ENCODE measurements at places on chromosomes 7 and 10.

DNA sequence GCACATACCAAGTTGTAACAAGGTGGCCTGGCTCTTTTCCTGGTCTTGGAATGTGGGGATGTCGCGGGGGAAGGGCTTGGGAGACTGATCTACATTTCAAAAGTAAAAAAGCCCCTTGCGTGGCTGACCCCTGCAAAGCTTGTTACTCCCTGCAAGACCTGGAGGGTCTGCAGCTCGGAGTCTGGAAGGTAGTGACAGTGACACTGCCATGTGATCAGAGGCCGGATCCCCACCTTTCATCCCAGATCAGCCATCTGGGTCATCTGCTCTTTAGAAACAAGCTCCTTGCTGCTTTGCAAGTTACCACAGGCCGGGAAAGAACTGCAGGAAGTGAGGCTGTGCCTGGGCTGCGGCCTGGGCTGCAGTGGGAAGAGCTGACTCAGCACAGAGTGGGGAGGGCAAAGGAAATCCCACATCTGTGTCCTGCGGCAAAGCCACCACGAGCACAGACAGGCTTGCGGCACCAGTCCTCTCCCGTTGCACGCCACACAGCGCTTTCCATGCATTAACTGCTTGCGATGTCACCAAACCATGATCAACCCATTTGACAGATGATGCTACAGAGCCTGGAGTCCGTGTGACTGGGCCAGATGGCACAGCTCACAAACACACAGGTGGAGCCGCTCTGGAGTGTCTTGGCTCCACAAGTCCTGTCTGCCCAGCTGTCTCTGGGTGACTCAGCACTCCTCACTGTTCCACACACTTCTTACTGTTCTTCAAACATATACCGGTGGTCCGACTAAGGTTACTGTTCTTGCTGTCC is 97.7 kb downstream of the SH3PXD2A start:
- DNase-seq, result no peak

- DNase-seq, result no peak
Observed at GRCh38 chr10:50390302-50390701, 139.0 kb upstream of the ASAH2 start.

GRCh38 chr7:65962033-65962432 is 20.0 kb downstream of the GUSB start:
- DNase-seq, result no peak

DNA sequence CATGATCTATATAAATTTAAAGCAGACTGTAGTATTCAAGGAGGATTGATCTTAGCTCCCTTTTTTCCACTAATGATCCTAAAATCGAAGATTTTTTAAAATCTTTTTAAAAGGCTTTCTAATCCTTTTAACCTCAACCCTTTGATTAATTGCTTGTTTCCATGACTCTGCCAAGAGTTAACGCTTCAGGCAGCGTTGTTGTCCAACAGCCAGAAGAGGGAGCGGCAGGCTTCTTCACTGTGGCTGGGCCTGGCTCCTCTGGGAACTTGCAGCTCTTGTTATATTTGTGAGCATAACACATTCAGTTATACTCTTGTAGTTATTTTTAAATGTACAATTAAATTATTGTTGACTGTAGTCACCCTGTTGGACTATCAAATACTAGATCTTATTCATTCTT is 26.3 kb downstream of the CRCP start:
- peak; percentile 3 for DNase-seq

DNA sequence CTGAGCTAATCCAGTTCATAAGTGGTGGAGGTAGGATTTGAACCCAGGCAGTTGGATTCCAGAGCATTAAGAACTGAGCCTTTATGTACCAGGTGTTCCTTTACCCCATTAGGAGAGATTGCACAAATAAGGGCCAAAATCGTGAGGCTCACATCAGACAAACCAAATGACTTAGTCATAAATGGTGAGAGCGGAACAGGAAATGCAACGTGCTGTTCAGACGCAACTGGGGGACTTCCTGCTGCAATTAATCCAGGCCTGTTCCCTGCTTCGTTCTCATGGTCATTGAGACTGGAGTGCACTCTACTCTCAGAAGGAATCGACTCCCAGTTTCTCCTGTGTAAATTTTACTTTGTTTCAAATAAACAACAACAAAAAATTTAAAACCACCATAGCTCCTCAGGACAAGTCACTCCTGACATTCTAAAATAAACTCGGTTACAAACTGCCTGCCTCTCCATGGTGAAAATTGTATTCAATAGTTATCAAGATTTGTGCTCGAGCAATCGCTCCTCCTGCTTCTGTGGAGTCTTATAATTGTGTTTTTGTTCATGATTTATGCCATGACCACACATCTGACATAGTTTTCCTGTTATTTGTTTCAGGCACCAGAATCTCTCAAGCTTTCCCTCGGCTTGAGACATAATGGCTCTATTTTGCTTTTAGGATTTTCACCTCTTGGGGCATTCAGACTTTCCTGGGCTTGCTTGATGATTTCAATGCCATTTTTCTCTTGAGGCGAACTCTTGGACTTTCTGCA is 115.3 kb upstream of the BMPER start:
- no peak for DNase-seq

DNA sequence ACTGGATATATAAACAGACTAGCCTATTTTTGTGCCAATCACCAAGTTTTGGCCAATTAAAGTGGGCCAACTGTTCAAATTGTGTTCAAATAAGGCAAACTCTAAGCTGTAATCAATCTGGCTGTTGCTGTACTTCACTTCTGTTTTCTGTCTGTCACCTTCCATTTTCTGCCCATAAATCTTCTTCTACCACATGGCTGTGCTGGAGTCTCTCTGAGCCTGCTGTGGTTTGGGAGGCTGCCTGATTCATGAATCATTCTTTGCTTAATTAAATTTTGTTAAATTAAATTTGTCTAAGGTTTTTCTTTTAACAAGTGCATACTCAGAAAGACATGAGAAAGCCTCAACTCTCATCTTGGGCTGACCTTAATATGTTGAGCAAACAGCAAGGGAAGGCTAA is 172.6 kb upstream of the VIPR2 start:
- no peak for DNase-seq

GRCh38 chr7:100022621-100023020 is 7.2 kb downstream of the ZKSCAN1 start:
- DNase-seq, result no peak

DNA sequence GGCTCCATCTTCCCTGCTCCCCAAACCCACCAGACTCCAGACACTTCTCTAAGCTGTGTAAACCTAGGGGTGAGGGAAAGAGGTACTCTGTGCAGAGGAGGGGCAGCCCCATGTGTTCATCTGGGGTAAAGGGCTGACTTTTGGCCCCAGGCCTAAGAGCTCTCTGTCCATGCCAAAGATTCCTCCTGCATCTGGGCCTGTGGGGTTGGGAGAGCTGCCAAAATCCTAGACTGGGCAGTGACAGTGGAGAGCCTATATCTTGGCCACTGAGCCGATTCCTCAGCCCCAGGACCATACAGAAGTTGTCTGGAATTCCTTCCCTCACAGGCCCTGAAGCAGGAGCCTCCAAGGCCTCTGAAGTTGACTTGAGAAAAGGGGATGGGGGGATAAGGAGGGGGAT is 25.3 kb upstream of the LEP start:
- DNase-seq, result no peak

GRCh38 chr10:97465982-97466381 is 20.0 kb downstream of the ZDHHC16 start:
- DNase-seq, result no peak

DNA sequence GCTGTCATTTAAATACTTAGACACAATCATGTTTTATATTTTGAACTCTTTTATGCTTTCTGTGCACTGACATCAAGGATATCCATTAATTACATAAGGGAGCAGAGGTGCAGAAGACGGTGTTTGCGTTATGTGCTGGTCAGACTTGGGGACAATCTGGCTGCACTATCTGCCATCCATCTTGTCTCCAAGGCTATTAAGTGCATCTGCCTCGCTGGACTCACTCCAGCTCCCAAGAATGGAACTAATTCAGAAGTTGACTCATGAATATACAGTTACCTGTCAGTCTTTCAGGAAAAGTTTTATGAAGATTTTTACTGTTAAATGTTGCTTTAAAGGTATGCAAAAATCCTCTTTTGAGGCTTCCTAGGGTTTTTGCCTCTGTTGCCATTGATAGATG is 391.0 kb downstream of the SUGCT start:
- no peak for DNase-seq

DNA sequence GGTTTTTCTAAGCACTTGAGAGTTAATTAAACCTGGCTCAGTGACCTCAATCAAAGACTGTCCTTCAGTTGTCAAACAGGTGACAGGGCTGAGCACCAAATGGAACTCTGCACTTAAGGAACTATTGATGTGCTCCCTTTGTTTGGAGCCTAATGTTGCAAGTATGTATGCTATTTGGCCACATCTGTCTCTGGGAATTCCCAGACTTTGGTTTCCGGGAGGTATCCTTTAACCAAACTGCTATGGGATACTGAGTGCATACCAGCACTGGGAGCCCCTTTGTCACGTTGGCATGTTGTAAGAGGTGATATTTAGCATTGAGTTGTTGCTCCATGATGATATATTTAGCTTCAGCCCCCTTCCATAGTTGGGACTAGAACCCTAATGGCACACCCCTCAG is 25.2 kb downstream of the ASZ1 start:
- DNase-seq, result no peak

GRCh38 chr7:48110868-48111267 is 21.8 kb downstream of the UPP1 start:
- DNase-seq, result no peak

DNA sequence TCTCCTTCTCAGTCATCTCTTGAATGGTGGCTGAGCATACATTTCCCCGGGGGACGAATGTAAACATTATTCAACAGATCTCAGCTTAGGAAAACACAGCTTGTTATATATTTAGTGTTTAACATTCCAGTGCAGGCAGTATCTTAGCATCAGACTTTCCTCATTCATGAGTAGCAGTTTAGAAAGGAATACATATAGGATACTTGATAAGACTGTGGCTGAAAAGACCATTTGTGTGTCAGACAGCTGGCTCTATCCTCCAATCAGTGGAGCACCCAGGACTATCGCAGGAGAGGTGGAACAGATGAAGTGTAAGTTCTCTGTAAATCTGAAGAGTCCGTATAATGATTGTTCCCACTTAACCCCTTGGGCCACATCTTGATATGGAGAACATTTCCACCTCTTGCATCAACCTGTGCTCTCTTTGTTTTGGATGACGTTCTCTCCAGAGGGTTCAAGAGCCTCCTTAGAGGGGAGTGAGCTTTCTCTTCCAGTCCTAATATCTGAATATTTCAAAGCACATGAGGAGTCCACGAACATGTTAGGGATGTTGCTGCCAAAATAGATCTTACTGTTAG is 34.0 kb downstream of the ERLIN1 start:
- DNase-seq, result no peak

- DNase-seq, result no peak
Observed at GRCh38 chr7:158910254-158911053, 54.1 kb downstream of the DYNC2I1 start.

DNA sequence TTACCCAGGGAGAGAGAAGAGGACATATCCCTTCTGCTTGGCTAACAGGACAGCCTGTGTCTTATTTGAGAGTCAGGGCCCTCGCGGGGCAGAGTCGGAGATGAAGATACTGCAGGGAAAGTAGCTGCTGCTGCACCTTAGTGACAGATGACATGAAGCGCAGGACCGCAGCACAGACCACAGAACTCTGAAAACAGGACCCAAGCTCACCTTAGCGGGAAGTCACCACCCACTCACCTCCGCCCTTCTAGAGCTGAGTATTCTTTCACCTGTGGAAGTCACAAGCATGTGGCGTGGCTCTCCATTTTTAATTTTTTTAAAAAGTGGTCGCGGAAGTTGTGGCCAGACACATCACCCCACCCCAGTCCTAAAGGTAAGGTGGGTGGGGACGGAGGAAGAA is 191.4 kb downstream of the FAM107B start:
- DNase-seq, result no peak

DNA sequence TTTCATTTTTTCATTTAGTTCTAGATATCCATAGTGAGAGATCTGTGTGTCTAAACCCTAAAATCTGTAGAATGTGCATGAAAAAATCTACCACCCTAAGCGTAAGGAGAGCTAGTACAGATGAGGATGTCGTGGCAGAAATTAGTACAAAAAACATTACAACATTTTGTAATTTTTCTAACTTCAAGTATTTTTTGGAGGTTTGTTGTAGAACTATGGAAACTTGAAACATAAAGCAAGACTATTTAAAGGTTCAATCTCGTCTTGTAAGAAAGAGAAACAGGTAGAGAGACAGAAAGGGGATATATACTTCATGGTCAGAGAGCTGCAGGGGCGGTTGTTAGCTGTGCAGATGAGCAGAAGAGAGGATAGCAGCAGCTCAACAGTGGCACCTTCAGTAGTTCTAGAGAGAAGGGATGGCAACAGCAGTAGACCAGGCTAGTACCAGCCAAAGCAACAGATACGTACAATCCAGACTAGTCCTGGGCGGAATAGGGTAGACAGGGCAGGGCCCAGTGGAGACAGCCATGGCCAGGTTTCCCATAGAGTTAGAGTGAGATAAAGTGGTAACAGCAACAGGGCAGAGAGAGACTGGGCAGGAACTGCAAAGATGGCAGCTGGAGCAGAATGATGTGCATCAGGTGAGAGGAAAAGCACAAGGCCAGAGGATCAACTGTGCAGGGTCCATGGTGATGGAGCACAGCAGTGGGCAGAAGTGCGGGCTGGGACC is 145.2 kb downstream of the FRMD4A start:
- no peak for DNase-seq

DNA sequence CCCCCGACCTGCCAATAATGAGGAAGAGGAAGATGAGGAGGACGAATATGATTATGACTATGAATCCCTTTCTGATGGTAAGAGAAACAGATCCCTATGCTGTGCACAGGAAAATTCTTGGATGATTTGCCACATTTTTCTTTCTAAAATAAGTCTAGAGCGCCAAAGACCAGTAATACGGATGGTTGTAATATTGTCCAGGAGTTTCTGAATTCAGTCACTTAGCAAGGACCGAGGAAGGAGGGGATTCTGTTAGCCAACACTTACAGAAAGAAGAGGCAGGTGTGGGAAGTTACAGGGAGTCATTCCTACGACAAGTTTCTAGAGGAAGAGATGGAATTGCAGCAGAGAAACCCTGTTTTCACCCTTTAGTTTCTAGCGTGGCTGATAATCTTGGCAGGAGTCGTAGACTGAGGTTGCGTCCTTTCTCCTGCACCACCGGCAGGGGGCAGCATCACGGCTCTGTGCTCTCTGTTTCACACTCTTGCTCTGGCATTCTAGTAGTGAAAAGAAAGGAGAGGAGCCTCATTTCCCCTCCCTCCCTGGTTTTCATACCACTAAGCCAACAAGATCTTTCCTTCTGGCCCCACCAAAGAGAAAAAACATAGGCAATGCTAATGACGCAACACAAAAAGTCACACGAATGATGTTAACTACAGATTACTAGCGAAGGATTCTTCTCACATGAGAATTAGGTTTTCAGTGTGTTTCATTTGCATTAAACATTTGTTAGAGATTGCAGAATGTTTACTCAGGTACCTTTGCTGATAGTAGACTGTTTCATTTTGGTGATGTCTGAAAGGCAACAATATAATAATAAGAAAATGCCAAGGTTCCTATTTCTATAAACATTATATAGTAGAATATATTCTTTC is 82.7 kb downstream of the NOC3L start:
- no peak for DNase-seq

Measured in caudate nucleus (tissue), 63 donors.